ENCODE measurements at places on chromosomes 5 and 9.

DNA sequence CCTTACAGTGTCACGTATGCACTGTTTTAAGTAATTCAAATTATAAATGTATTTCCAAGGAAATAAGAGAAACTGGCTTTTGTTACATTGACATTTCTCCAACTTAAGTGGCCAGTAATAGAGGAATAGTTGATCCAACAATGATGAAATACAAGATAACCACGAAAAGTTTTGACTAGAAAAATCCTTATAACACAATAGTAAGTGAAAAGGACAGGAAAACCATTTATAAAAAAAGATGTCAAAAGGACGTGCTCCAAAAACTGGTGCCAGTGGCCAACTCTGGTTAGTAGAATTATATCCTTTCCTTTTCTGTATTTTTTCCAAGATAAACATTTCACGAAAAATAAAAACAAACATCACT, 210.9 kb downstream of the GAPVD1 start:
- no peak for DNase-seq

GRCh38 chr5:131406076-131406475, 142.2 kb downstream of the CDC42SE2 start:
- no peak for DNase-seq

GRCh38 chr5:58885260-58885659, 302.4 kb downstream of the RAB3C start:
- DNase-seq: no peak

GRCh38 chr9:126957687-126958053, 43.1 kb downstream of the RALGPS1 start:
- DNase-seq: no peak

GRCh38 chr5:55622460-55622859, 87.7 kb upstream of the PLPP1 start:
- no peak for DNase-seq

- no peak for DNase-seq
These were observed 244.0 kb downstream of the CACNA1B start for GRCh38 chr9:138121438-138122050.

GRCh38 chr5:155512329-155512728, 498.8 kb downstream of the KIF4B start:
- no peak for DNase-seq

- DNase-seq: no peak
These were observed 120.9 kb downstream of the ADAMTSL1 start for GRCh38 chr9:18594837-18595236.

- no peak for DNase-seq
These were observed 261.2 kb downstream of the GADD45G start for GRCh38 chr9:89865981-89866380.

GRCh38 chr9:135772056-135772646, 70.2 kb downstream of the KCNT1 start:
- no peak for DNase-seq

GRCh38 chr9:109052416-109052815, 39.1 kb upstream of the CTNNAL1 start:
- no peak for DNase-seq

DNA sequence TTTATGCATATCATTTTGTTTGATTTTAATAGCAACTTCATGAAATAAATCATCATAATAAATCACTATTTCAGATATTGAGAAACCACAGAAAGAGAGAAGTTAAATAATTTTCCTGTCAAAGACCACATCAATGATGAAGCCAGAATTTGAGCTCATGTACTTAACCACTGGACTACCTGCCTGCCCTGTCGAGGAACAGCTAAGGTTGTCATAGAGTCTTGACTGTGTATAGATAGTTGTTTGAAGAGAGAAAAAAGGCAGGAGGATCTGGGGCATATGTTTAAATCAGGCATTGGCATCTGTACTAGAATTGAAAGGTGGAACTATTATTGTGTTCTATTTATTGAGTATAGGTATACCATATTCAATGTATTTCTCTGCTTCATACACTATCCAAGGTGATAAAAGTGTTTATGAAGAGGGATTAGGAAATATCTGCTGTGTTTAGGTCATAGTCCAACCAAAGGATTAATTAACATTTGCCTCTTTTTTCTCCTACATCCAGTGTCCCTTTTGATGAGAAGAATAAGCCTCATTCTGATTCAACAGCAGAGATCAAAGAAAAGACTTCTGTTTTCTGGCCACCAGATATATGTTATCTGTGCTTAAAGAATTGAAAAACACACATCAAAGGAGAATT, 37.3 kb upstream of the CDKN2B start:
- no peak for DNase-seq

DNA sequence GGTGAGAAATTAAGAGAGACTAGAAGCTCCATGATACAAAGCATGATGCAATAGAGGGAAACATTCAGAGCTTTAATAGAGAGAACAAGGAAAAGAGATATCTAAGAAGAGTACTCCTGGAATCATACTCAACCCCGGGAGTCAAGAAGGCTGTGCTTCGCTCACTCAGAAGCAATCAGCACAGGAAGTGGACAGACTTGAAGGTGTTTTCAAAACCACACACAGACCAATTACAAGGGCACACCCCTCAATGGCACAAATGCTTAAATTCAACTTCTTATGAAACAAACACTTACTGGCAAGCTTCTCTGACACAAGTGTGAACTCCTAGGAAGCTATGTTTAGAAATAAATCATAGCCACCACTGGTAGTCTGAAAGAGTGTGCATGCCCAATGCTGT, 462.3 kb downstream of the GABRG2 start:
- no peak for DNase-seq

DNA sequence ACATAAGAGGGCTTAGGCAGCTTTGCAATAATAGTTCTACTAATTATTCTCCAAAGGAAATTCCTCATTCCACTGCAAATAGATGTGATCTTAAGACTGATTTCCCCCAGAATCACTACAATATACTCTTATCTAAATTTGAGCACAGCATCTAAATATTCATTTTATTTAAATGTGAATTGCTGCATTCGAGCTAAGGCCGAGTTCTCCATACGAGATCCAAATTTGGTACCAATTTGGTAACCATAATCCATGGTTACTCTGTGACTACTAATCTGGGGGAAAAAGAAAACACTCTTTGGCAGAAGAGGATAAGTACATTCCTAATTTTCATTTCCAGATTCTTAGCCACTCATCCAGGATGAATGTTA, 19.7 kb upstream of the RIC1 start:
- no peak for DNase-seq

DNA sequence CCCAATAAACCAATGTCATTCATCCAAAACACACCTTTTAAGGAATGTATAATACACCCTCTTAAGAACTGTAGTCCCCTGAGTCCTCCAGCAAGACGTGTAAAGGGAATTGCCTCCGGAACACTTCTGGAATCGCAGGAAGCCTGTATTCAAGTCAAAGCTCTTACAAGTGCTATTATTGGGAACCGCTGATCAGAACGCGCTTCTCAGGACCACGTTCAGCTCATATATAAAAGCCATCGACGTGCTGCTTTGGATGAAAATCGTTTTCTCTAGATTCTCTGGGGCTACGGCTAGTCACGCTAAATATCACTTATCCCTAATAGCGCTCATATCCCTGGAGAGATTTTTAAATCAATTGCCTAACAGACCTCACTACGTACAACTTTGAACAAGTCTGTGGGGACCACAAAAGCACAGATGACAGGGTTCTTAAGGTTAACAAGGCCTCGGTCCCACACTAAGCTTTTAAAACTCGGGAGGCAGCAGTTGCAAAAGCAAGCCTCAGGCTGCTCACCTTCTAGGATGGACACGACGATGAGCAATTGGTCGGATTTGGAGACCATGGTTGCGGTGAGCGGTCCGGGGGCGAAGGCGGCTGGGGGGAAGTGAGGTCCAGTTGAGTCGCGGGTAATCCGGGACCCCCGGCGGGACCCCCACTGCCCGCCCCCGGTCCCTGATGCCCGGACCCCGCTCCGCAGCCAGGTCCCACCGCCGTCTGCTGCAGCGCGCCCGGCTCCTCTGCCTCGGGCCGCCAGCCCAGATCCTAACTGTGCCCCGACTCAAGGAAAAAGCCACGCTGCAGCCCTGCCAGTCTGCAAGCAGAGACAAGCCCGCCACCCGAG, 548 bp downstream of the CEP120 start:
- DNase-seq: no peak
